ENCODE measurements at places on chromosomes 6 and 20.

- no peak for DNase-seq
These were observed 262.7 kb downstream of the PREX1 start for GRCh38 chr20:48564982-48565539.

GRCh38 chr6:118844915-118845314 is 49.0 kb upstream of the ASF1A start:
- no peak for DNase-seq

GRCh38 chr6:151209071-151209831 is 30.5 kb upstream of the AKAP12 start:
- no peak for DNase-seq

DNA sequence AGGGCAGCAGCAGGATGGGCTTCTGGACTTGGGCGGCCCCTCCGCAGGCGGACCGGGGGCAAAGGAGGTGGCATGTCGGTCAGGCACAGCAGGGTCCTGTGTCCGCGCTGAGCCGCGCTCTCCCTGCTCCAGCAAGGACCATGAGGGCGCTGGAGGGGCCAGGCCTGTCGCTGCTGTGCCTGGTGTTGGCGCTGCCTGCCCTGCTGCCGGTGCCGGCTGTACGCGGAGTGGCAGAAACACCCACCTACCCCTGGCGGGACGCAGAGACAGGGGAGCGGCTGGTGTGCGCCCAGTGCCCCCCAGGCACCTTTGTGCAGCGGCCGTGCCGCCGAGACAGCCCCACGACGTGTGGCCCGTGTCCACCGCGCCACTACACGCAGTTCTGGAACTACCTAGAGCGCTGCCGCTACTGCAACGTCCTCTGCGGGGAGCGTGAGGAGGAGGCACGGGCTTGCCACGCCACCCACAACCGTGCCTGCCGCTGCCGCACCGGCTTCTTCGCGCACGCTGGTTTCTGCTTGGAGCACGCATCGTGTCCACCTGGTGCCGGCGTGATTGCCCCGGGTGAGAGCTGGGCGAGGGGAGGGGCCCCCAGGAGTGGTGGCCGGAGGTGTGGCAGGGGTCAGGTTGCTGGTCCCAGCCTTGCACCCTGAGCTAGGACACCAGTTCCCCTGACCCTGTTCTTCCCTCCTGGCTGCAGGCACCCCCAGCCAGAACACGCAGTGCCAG is at the start of gene TNFRSF6B:
TNFRSF6B (plus strand) TSS at position 25 of the 729 bp plus-strand sequence; CDS start at position 141, 116 bp downstream.
- DNase-seq = no peak

DNA sequence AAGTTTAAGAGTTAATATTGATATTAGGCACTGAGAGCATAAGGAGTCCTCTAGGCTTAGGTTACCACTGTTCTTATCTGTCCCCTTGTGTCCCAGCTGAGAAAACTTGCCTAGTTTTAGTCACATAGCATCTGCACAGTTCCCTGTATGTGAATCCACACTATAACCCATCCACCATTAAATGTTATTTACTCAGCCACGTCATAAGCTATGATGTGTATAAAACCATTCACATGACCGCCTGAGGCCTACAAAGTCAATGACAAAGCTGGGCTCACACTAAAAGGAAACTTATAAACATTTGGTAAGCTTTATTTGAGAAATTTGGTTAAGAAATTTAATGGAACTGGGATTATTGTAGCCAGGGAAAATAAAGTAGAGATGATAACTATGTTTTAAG is 59.2 kb upstream of the TFAP2D start:
- no peak for DNase-seq

All from amniotic stem cell (primary cell).